Fibroblast of skin of right quadriceps (primary cell): ENCODE measurements at places on chromosomes 4 and X.

DNA sequence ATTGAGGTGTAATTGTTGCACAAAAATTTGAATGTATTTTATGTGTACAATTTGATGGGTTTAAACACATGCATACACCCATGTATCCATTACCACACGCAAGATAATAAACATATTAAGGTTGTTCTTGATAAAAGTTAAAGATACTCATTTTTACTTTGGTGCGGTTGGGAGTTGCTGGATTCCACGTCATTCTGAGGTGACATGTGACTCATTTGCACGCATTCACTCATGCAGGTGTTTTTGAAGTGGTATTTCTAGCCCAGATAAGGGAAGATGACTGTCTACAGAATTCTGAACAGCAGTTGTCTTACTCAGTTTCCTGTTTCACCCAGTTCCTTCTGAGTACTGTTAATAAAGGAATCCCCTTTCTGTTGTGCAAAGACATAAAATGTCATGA is 142.0 kb downstream of the RTL3 start:
- no peak for DNase-seq

- DNase-seq = no peak
Observed at GRCh38 chr4:24764345-24764744, 31.0 kb upstream of the SOD3 start.

DNA sequence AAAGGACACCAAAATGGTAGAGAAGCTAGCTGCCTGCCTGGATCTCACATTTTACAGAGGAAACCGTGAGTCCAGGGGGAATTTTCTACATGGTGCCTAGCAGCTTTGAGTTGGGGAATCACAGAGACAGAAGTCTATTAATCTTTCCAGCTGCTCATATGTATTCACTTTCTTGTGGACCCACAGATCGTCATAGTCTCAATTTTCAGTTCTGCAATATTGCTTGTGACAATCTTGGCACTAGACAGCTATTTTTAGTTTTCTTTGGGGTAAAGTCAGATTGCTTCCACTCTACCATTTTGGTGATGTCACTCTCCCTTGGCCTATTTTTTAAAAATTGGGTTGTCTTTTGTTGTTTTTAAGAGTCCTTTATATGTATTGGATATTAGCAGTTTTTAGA is 233.4 kb upstream of the STK26 start:
- no peak for DNase-seq

GRCh38 chr4:160403081-160403480 is 1300.2 kb downstream of the RAPGEF2 start:
- no peak for DNase-seq

GRCh38 chr4:55745014-55745413 is 74.6 kb upstream of the EXOC1L start:
- no peak for DNase-seq

- DNase-seq = no peak
Observed at GRCh38 chr4:156158747-156159146, 205.1 kb upstream of the CTSO start.

GRCh38 chr4:6448476-6449170 is 23.8 kb downstream of the PPP2R2C start:
- no peak for DNase-seq

GRCh38 chr4:48467442-48467841 is 15.7 kb upstream of the SLC10A4 start:
- DNase-seq = no peak

DNA sequence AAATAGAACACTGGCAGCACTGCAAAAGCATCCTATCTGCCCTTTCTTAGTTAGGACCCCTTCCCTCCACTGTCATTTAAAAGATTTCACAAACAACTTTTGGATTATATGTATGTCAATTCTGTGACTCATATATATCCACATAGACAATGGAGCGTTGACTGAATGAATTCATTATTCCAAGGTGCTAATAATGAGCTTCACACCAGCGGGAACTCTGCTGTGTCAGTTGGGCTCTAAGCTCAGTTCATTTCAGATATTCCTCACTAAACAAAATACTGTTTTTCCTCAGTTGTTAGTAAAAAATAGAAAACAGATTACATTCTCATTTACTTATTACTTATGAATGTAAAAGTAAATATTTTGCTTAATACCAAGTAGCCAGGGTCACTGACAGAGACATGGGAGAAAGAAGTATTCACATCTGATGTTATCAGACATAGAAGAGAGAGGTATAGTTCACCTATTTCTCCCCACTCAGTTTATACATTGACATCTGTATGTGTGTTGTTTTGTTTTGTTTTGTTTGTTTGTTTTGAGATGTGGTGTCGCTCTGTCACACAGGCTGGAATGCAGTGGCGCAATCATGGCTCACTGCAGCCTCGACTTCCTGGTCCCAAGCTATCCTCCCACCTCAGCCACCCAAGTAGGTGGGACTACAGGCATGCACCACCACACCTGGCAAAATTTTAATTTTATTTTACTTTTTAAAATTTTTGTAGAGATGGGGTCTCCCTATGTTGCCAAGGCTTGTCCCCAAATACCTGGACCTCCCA is 10.9 kb downstream of the NFKB1 start:
- no peak for DNase-seq

DNA sequence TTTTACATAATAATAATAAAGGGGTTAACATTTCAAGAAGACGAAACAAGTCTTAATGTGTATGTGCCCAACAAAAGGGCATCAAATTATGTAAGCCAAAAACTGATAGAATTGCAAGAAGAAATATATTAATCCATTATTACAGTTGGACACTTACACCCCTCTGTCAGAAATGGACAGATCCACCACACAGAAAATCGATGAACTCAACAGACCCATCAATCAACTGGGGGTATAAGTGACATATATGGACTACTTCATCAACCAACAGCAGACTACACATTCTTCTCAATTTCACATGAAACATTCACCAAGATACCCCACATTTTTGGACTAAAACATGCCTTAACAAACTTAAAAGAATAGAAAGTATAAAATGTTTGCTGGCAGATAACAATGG is 183.8 kb downstream of the COL25A1 start:
- no peak for DNase-seq
